ENCODE measurements at places on chromosomes 2 and 18.
A peak's percentile ranks its signal among the peaks of the same experiment; 100 is the strongest.

DNA sequence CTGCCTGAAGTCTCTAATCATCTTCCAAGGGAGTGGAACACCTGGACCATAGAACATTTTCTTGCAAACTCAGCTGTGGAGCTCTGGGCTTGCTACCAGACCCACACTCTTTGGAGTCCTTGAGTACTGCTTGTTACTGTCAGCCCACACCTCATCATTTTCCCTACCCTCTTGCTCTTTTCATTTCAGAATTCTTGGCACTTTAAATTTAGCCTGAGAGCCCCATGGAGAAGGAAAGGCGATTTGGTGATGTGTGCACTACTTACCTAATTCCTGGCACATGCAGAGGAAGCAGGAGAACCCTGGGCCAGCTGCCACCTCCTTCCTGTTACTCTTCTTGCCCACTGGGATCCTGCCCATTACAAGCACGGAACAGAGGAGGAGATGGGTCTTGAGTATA lies 31.7 kb downstream of the TMEM178A start:
- DNase-seq, result no peak

DNA sequence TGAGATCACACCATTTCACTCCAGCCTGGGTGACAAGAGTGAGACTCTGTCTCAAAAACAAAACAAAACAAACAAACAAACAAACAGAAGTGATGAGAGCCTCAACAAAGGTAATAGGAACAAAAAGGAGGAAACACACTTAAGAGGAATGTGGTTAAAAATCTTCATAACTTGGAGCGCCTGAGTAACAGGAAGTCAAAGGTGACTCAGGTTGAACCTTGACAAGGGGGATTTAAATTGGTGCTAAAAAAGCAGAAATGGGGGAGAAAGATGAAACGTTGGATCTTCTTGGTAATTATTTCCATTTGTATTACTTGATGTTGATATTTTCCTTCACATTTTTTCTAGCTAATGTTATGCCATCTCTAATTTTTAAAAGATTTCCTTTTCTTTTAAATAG lies 318.5 kb upstream of the TCF4 start:
- no peak for DNase-seq

GRCh38 chr2:179104736-179105135 lies 54.8 kb upstream of the CCDC141 start:
- DNase-seq, result no peak

GRCh38 chr2:39506215-39506614 lies 69.1 kb upstream of the MAP4K3 start:
- no peak for DNase-seq

DNA sequence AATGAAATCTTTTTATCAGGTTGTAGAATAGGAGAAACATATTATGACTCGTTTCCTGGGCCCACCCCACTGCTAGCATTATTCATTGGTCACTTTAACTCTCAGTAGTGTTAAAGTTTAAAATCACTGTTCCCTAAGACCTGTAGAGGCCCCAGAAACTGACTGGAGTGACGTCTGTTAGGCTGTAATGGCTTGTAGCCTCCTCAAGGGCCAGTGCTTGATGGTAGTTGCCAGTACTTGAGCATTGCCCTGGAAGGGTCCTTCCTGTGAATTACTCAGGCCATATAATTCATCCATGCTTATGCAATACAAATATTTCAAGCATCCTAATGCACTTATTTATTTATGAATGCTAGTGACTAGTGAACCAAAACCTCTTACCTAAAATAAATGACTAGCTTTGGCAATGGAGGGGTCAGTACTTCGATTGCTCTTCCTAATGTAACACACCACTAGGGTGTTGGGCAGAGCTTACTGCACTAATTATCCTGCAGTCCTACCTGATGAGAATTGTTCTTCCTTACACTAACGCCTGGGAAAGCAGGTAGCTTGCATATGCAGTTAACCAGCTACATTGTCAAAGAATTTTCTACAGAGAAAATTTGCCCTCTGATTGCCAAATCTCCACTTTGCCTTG lies 31.2 kb downstream of the ARHGAP25 start:
- DNase-seq, result no peak

DNA sequence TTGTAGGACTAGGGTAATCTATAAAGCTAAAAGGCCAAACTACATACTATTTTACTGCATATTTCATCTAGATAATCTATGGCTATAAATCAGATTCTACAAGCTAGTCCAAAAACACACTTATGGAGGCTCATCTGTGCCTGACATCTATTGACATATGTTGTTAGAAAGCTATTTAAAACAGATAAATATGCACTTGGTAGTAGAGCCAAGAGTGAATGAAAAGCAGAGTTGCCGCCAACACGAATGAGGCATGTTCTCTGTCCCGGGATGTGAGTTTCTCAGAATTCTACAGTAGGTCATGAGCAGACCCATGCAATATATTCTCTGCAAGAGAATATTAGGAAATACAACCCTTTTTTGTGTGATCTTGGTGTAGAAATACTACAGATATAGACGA lies 66.7 kb upstream of the LPIN2 start:
- DNase-seq, result no peak

DNA sequence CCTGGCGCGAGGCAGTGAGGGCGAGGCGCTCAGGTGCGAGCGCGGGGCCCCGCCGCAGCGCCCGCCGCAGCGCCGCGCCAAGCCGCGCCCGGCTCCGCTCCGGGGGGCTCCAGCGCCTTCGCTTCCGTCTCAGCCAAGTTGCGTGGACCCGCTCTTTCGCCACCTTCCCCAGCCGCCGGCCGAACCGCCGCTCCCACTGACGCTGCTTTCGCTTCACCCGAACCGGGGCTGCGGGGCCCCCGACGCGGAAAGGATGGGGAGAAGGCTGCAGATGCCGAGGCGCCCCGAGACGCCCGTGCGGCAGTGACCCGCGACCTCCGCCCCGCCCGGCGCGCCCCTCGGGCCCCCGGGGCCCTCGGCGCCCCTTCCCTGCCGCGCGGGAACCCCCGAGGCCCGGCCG lies 328 bp upstream of the INHBB start:
- no peak for DNase-seq

- peak; percentile 15 for DNase-seq
Measured at GRCh38 chr18:3450012-3450798, at the start of gene TGIF1. Gene TGIF1 (plus strand): TSS chr18:3450172. CDS start chr18:3450490, 318 bp downstream.

DNA sequence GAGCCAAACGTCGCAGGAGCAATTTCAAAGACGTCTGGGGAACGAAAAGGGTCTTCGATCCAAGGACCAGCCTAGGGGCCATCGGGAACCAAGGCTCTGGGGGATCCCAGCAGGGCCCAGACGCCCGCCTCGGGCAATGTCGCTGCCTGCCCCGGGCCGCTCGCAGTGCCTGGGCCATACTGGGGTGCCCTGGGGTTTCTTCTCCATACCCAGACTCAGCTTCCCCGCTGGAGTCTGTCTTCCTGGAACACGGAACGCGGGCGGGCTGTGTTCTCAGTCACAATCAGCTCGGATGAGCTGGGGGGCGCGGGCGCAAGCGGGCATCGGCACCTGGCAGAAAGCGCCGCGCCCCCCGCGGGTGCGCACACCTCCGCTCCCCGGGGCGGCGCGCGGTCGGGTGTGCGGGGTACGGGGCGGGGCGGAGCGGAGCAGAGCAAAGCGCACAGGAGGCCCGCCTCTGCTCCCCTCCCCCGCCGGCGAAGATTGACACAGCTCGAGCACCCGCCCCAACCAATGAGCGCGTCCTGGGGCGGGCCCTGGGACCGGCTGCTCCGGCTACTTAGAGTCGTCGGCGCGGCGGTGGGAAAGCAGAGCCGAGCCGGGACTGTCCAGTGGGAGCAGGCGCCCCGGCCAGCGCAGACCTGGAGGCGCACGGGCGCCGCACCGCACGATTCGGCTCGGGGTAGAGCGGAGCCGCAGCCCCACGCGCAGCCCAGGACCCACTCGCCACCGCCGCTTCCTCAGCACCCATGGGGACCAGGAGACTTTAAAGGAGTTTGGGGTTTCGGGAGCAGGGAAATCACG lies at the start of gene LRATD1:
LRATD1 (plus strand) TSS at position 585 of the 804 bp plus-strand sequence. CDS start 1,263 bp downstream, outside the sequence.
- no peak for DNase-seq

DNA sequence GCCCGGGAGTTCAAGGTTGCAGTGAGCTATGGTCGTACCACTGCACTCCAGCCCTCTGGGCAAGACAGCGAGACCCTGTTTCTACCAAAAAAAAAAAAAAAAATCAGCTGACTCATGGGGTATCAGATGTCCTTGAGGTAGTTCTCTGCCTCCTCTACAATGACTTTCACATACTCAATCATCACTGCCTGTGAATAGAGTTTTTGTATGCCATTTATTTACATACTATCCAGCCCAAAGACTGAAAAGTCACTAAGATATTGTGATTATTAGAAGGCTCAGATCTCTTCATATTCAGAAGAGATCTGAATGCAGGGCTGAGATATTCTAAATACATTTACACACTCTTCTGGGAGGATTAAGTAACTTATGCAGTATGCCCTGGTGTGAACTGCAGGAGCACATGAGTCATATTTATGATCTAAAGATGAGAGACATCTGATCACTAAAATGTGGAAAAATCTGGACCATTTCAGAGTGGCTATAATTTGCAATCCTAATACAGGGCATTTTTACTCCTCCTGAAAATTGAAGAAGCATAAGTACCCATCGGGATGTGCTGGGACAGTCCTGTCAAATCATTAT lies 38.9 kb downstream of the KLF7 start:
- DNase-seq, result no peak

DNA sequence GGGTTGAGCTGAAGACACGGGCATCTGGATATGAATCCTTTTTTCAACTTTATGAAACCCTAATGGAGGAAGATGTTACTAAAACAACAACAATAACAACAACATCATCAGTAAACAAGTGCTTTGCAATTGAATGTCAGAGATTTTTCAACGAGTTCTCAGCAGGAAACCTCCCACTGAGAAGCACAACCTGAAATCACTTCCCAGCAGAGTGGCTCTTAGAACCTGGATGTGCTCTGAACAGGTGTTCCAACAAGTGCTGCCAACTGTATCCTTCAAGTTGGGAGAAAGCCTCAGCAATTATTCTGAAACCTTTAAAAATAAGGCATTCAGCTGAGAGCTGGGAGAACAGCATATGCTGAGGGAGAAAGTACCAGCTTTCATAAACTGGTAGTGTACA lies 1622.7 kb upstream of the CELF4 start:
- DNase-seq, result no peak

DNA sequence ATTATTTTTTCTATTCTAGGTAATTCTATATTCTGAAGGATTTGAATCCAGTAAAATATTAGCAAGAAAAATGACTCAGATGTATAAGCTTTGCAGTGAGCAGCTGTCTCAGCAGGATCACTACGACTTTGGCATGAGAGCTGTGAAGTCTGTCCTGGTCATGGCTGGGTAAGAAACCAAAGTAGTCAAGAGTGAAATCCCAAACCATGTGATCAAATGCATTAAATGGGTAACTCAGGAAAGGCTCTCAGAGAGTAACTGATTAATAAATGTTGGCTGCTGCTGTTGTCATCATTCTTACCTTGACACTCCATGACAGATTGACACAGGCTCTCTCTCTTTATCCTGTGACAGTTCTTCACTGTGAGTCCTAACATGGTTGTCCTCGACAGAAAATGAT lies 124.1 kb downstream of the DNAH6 start:
- no peak for DNase-seq

GRCh38 chr2:217407362-217407761 lies 547.5 kb upstream of the TNP1 start:
- DNase-seq, result no peak

DNA sequence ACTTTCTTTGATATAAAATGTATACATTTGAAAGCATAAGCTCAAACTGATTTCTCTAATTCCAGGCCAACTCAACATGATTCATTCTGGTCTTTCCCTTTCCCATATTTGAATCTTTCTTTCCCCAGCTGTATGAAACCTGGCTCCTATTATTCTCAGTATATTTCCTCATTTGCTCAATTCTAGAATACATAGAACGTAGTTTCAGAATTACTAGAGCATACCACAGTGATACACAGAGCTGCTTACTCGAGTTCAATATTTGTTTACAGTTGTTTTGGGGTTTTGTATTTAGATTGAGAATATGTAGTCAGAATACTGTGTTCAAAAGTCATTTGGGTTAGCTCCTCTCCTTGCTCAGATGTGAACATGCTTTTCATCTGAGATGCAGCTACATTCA lies 43.0 kb downstream of the TNFRSF11A start:
- no peak for DNase-seq

DNA sequence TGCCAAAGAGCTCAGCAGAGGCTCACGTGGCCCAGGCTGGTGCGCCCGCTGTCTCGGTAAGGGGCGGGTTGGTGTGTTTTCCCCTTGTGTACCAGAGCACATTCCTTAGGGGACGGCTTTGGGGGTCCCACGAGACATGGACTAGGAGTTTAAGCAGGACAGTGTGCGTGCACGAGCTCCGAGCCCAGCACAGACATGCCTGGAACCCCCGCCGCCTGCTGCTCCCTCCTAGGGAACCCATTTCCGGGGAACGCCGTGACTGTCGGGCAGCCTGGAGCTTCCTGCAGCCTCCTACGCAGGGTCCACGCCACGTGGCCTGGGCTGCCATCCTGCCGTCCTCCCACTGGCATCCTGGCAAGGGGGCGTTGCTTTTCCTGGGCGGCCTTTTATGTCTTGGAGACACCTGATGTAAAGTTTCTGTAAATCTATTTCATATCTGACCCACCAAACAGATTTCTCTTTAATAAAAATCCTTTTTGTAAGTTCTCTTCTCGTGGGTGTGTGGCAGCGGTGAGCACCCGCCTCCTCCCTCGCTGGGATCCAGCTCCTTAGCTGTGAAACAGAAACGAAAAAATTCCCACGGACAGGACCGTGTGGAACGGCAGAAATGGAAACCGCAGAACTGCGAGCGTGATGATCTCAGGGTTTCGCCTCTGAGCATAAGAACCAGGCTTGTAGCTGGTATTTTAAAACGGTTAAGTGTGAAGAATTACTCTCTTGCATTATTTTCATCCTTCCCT lies 43.5 kb upstream of the KCNG2 start:
- no peak for DNase-seq

GRCh38 chr2:101559551-101559950 lies 84.6 kb upstream of the RFX8 start:
- no peak for DNase-seq

GRCh38 chr18:3246635-3247239 lies 864 bp upstream of the MYL12A start:
- no peak for DNase-seq

- no peak for DNase-seq
Measured at GRCh38 chr2:175792199-175792598, 209.9 kb downstream of the LNPK start.

- DNase-seq, result no peak
Measured at GRCh38 chr2:73993376-73993775, 8.7 kb downstream of the TET3 start.

DNA sequence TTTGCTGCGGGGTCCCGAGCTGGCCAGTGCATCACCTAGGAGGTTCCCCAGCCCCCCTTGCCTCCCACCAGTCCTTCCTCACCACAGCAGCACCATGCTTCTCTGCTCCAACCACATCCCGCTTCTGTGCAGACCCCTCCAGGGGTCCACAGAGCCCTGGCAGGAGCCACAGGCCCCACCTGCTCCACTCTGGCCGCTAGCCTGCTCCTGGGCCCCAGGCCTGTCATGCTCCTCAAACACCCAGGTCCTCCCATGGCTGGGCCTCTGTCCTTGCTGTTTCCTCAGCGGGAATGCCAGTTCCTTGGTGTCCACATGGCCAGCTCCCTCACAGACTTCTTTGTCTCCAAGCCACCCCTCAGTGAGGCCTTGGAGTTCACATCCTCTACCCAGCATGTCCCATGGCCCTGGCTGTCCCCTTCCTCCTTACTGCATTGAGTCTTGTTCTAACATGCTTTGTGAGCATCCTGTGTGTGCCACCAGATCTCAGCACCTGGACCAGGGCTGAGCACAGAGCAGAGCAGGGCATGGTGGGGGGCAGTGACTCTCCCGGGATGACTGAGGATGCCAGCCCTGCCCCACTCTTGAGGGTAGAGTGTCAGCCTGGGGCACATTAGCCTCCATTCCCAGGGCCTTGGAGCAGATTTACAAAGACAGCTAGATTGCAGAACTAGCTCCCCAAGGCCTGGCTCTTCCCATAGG lies 201.0 kb upstream of the HS6ST1 start:
- DNase-seq, result no peak

GRCh38 chr2:11542275-11542819 lies 8.5 kb downstream of the GREB1 start:
- DNase-seq, result no peak
